Stimulated activated naive CD4-positive, alpha-beta T cell (primary cell): ENCODE measurements at places on chromosomes 1 and 21.
A peak's percentile ranks its signal among the peaks of the same experiment; 100 is the strongest.

- no peak for DNase-seq
These were observed 1.3 kb downstream of the C1orf210 start for GRCh38 chr1:43284065-43284464.

DNA sequence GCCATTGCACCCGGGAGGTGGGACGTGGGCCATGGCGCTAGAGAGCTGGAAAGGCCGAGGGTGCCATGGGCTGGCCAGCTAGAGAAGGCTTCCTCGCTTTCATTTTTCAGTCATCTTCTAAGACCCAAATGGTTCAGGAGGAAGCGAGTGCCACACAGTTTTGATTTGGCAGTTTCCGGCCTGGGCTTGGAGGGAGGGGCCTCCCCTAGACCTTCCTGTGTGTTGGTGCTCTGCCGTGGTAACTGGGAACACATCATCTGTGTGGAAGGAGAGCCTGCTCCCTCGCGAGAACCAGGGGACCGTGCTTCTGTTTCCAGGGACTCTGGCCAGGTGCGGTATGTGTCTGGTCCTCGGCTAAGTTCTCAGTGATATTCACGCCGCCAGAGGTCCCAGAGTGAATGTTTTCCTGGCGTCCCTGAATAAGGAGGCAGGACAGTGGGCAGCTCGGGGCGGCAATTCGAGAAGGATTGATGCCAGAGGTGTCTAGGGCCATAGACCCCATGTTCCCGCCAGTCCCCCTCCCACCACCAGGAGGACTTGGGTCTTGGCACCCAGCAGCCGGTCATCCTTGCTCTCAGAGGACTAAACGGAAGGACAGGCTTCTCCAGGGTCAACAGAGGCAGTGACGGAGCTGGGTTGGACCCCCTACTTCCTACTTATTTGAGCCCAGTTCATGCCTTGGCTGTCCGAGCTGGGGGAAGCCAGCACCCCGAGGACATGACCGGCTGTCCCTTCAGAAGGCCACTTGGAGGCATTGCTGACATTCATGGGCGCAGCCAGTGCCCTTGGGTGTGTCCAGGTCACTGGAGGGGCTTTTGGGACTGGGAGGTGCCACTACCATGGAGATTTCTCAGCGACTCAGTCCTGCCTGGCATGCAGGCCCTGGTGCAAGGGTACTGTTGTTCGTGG lies 2.7 kb upstream of the NPHP4 start:
- peak; percentile 46 for DNase-seq

DNA sequence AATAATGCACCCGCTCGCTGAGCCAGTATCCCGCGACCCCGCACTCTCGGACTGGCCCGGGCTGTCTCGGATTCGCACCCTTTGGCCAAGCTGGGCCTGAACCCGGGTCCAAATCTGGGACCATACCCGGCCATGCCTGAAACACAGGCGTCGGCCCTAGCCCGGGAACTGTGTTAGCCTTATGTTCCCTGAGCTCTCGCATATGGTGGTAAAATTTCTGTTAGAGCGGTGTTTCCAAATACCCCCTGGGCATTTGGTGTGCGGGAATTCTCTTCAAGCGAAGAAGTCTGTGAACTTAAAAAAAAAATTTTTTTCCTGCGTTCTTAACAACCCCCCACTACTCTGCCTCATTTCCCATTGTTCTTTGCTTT lies 3.1 kb downstream of the RNF220 start:
- no peak for DNase-seq

DNA sequence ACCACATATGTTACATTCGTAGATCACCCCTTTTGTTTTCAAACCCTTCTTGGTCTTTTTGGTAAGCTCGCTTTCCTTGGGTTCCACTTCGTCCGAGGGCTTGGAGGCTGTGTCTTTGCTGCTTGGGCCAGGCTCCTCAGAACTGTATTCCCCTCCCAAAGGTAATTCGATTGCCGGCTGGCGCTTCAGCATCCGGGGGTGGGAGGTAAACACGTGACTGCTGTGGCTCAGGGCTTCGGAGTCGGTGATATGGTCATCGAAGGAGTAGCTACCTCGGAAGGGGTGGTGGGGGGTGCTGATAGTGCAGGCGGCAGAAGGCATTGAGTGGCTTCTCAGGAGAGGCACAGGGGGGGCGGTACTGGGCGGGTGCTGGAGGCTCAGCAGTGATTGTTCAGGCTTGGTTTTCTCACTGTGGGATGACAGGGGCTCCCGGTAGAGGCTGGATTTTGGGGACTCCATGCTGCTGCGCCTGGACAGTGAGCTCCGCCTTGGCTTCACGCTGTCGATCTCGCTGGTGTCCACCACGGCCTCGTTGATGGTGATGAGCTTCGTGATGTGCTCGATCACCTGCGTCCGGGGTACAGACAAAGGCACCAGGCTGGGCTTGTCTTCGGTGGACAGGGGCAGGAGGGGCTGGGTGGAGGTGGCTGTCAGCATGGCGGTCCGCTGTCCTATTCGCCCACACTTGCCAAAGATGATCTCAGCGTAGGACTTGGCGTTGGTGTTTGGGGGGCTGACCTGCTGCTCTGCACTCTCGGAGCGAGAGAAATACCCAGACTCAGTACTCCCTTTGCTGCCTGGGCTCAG lies 98.6 kb upstream of the EDN2 start:
- DNase-seq = no peak
